ENCODE measurements at places on chromosomes 1 and 21.

- DNase-seq, result no peak
Measured at GRCh38 chr1:36166938-36167905, 11.3 kb downstream of the MAP7D1 start.

GRCh38 chr1:64469116-64469976 is 583 bp upstream of the CACHD1 start:
- no peak for DNase-seq

GRCh38 chr1:56297904-56298303 is 281.5 kb downstream of the PLPP3 start:
- no peak for DNase-seq

DNA sequence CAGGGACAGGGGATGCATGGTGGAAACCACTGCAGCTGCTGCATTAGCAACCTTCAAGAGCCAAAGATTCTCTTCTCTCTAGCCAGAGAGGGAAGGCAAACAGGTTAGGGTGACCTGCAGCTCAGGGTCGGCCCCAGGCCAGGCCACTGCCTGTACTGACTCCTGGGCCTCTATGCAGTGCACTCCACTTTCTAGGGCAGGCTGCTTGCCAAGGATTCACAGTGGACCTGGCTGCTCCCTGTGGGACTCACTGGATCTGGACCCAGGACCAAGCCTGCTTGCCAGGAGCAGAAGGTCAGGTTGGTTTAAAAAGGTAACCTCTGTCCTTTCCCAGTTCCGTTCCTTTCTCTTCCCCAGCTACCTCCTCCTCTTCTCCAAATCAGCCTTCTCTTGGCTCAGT is 52.4 kb downstream of the HIVEP3 start:
- no peak for DNase-seq

DNA sequence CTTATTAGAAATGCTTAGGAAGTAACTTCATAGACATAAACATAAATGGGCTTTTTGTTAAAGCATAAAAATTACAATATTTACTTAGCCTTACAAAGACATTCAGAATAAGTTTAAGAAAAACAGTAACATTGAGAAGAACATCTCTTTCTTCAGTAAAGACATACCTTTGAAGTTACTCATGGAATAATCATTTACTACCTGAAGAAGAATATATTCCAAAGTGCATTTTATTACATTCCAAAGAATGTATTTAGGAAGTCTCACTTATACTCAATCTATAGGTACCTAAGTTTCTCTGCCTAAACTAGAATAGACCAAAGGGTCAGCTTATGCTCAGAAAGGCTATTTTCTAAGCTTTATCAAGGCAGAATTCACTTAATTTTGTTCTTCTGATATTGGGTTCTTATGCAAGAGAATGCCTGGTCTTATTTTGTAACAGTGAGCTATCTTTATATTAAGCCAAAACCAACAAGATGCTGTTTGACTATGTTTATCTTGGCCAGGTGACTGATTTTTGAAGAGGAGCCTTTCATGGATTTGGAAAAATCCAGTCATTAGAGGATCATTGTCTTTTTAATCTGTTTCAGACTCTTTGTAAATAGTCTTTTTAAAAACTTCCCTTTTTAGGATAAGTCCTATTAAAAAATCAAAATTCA is 110.1 kb downstream of the OLFML2B start:
- DNase-seq, result no peak

DNA sequence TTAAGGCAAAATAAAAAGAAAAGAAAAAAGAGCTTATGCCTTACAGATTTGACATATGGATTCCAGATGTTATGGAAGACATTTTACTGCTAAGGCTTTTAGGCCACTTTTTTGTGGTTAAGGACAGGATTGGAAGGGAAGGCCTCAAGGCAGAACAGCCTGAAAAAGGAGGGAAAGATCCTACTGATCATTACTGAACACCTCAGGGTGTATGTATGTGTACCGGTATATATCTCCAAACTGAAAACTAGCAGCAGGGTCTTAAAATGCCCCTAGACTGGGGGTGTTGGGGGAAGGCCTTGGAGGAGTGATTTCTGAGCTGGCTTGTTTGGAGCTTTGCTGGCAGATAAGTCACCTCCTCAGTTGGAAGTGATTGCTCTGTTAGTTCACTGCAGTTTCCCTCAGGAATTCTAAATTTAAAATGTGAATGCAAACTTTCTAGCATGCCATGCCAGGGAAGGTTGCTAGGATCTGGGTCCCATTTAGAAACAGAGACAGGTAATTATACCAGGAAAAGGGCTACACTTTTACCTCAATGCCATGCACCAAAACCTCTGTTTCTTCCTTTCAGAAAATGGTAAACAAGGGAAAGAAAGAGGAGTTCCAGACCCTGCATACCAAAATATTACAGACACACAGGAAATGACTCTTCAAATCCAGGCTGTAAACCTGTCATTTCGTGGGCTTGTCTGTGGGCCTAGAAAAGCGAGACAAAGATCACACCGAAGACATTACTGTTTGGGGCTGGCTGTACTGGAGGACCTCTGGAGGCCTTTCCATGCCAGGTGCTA is 15.0 kb downstream of the C1orf52 start:
- no peak for DNase-seq

- DNase-seq, result peak; percentile 54
Measured at GRCh38 chr1:109632671-109633346, 13.2 kb downstream of the AMPD2 start.

DNA sequence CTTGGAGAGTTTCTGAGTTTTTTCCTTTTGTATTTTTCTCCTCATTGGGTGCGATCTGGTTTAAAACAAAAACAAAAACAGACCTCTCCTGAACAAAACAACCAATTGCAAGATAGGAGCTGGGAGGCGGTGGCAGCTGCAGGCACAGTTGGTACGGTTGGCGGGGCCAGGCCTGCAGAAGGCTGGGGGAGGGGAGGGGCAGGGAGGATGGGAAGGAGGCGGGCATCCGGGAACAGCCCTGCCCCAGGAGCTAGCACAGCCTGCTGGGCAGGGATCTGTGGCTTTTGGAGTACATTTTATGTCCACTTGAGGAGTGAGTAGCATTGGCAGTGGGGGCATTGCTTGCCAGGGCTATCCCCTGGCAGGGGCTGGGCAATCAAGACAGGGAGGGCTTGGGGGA is 5.2 kb downstream of the CAPN9 start:
- no peak for DNase-seq

DNA sequence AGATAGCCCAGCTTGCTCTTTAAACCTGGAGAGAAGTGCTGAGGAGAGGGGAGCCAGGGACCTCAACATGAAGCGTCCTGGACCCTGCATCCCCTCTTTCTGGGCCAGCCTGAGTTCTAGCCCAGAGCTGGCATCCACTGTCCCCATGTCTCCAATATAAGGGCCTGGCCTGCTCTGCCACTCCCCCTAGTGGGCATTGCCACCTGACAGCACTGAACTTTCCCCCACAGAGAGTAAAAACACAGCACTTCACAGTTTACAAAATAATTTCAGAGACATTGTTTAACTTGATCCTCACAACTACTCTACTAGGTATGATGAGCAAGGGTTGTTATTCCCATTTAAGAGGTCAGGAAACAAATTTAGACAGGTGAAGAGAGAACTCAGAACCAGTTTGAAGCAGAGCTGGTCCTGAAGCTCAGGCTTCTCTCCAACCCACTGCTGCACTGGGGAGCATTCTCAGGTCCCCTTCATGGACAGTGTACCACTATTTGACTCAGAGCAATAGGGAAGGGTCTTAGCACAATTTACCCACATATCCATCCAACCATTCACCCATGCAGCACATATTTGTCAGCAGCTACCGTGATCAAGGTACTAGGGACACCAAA is 151.2 kb downstream of the DMRTA2 start:
- DNase-seq, result peak; percentile 20

DNA sequence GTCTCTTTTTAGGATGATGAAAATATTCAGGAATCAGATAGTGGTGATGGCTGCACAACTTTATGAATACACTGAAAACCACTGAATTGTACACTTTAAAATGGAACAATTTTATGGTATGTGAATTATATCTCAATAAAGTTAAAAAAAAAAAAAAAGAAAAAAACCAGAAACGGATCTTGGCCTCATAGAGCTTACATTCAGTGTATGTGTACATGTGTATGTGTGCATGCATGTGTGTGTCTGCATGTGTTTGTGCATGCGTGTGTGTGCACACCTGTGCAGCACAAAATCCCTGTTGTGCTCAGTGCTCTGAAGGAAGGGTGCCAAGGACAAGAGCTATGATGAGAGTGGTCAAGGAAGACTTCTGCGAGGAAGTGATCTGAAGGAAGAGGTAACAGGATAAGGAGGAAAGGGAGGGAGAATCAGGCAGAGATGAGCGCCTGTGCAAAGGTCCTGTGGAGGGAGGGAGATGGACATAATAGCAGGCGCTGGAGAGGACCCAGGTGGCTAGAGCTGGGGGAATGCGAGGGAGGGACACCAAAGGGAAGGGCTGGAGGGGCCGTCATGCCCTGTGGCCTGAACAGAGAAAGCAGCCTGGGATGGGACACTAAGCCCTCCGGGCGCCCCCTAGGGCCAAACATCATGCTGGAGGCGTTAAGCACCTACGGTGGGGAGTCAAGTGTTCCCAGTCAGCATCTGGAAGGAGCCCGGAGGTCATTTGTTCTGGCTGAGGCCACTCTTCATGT is 25.2 kb downstream of the NKAIN1 start:
- no peak for DNase-seq

DNA sequence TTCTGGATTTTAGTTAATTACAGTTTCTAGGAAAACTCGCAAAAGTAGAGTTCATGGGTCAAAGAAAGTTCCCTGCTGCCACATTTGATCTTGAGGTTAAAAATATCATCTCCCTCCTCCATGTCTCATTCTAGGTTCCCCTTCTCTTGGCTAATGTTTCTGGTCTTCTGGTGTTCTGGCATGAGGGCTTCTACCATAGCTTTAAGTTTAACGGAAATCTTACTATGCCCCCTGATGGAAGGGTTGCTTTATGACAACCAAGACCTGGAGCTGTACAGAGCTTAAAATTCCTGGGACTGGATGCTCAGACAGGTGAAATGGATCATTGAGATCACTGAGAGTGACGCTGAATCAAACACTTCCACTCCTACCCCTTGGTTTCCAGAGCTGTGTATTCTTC is 1881.7 kb downstream of the MRPL39 start:
- no peak for DNase-seq

- no peak for DNase-seq
Measured at GRCh38 chr1:244211559-244211944, 160.5 kb downstream of the ZBTB18 start.

GRCh38 chr1:20867847-20868246 is 80.7 kb upstream of the HP1BP3 start:
- no peak for DNase-seq

- no peak for DNase-seq
Measured at GRCh38 chr21:32132881-32133280, 146.0 kb downstream of the MIS18A start.

DNA sequence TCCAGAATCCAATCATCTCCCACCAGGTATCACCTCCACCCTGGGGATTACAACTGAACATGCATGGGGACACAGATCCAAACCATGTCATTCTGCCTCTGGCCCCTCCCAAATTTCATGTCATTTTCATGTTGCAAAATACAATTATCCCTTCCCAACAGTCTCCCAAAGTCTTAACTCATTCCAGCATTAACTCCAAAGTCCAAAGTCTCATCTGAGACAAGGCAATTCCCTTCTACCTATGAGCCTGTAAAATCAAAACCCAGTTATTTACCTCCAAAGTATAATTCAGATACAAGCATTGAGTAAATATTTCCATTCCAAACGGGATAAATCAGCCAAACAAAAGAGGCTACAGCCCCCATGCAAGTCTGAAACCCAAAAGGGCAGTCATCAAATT is 73.1 kb downstream of the USH2A start:
- DNase-seq, result no peak

- DNase-seq, result no peak
Measured at GRCh38 chr1:184647471-184647870, 107.2 kb downstream of the EDEM3 start.

- DNase-seq, result no peak
Measured at GRCh38 chr1:246805135-246805716, 81.0 kb downstream of the SCCPDH start.

GRCh38 chr1:226821719-226822085 is 48.7 kb upstream of the PSEN2 start:
- no peak for DNase-seq

- DNase-seq, result no peak
Measured at GRCh38 chr1:2504225-2504948, 22.0 kb downstream of the PANK4 start.

- DNase-seq, result no peak
Measured at GRCh38 chr1:1435106-1435903, at the start of gene VWA1. VWA1 (plus strand) TSS chr1:1435690; CDS start chr1:1435749, 59 bp downstream.

GRCh38 chr21:28483301-28484035 is 509.2 kb downstream of the LTN1 start:
- DNase-seq, result no peak

DNA sequence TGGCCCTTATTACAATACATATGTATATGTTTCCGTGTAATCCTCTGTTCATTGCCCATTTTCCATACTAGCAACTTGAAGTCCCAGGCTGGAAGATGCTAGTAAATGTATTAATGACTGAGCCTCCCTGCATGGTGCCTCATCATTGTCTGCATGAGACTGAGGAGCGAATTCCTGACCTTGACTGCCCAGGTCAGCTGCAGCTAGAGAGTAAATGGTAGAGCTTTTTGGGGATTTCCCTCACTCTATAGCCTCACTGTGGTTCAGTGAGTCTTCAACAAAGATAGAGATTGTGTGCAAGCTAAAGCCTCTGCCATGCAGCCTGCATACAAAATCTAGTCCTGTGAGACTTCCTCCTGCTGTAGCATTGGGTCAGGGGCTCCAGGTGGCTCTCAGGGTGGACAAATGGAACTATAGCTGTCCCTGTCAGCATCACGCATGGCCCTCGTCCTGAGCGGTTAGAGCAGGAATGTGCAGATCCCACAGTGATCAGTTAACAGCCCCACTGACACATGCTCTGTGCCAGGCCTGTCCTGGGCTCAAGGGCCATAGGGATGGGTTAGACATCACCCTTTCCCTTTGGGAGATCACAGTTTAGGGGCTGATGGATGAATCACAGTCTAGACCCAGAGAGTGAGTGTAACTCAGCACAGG is 741.7 kb downstream of the MATN1 start:
- DNase-seq, result no peak

DNA sequence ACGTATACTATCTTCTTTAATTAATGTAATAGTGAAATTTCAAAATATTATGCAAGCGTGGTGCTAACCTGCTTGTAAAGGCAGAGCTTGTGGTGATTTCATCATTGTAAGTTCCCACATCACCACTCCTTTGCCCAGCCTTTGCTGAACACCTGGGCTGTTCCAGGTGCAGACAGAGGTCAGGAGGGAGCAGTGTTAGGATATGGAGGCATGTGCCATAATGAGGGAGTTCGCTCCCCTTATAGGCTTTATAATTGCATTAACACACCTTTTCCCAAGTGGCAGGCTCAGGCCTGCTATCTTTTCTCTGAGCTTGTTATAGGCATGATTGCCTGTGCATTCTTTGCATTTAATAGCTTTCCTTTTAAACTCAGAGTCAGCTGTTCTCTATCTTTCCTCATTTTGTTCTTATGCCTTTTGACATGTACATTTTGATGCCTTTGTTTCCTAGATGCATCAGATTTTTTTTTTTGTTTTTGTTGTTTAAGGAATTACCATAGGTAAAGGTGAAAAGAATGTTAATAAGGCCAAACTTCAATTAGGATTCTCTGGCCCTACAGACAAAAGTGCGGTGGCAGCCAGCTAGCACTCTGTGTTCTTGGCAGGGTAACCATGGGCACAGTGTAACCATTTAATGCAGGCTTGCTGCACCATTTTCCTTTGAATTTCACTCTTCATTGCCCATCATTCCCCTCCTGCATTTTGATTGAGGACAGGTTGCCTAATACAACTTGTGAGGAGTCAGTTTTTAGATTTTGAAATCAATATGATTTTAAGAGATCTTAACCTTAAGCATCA is 12.6 kb downstream of the NPL start:
- no peak for DNase-seq

- DNase-seq, result no peak
Measured at GRCh38 chr1:104163912-104164476, 414.3 kb downstream of the AMY1C start.

All from neuronal stem cell (in vitro differentiated cells).